ENCODE measurements at places on chromosomes 4 and X.

DNA sequence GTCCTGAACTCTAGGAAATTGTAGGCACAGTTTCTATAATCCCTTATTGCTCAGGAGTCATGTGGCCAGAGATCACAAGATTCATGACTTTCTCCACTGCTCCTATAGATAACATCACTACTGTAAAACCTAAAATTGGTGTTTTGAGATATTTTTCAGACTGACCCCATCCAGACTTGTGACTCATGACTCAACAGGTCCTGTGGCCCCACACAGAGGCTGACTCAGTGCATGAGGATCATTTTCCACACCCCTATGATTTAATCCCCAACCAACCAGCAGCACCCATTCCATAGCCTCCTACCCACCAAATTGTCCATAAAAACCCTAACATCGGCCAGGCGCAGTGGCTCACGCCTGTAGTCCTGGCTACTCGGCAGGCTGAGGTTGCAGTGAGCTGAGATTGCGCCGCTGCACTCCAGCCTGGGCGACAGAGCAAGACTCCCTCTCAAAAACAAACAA is 13.2 kb upstream of the XIAP start:
- no peak for DNase-seq

GRCh38 chr4:39341075-39341725 is 25.0 kb downstream of the RFC1 start:
- DNase-seq = no peak

DNA sequence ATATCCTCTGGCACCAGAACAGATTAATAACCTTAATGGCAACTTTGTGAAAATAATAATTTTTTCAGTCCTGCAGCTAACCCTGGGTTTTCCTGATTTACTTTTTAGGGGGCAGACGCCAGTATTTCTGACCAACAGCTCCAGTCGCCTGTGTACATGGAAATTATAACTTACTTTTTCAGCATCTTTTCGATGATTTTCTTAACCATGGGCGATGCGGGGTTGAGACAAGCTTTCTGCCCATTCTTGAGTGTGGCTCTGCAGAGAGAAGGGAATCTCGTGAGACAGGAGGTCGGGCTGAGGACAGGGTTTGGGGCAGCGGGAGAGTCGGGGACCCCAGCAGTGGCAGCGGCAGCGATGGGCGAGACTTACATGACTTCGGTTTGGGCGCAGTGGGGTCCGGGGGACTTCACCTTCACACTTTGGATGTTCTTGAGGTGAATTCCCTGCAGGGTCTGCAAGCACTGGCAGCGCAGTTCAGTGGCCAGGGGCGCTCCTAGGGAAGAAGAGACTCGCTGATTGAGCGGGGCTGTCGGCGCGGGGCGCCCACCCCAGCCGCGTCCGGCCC is 484 bp downstream of the CXCL2 start:
- no peak for DNase-seq

- DNase-seq = no peak
Observed at GRCh38 chr4:164824581-164824980, 52.4 kb upstream of the APELA start.

DNA sequence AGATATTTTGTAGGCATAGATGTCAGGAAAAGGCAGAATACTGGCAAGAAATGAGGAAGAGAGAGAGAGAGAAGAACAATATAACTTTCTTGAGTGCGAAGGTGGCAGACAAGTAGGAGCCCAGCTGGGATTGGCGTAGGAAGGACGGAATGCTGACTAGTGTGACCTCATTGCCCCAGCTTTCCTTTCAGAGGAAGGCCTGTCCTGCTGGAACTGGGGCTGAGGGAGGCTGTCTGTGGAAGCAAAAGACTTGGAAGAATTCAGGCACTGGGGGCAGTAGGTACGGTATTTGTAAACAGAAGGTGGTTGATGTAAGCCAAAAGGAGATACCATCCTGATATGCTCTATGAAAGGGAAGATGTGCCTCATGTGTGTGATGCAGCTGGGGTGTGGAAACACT is 818.4 kb downstream of the ADGRL3 start:
- DNase-seq = no peak

DNA sequence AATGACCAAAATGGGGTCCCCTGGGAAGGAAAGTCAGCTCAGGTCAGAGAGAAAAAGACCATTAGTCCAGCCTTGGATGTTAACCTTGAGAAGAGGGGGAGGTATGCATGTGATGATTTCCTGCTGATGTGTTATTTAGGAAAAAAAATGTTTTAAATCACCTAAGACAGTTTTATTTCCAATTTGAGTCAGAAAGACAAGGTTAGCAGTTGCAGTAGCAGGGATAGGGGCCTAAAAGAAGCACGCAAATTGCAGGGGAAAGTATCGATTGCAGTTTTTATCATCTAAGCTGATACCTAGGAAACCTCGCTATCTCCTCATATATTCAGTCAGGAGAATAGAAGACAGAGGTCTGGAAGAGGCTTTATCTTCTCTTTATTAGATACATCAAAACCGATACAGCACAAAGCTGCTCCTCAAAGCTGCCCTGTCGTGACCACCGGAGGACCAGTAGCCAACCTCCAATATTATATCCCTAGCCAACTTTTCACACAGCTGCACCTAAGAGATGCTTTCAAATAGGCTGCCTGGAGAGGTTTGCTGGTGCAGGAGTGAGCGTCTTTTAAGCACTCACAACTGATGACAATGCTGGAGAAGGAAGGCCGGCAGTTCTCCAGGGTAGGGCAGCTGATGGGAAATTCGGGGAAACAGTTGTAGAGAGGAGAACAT is 289.4 kb downstream of the INPP4B start:
- DNase-seq = no peak

GRCh38 chrX:141894733-141895132 is 9.0 kb upstream of the MAGEC1 start:
- no peak for DNase-seq

- no peak for DNase-seq
Observed at GRCh38 chrX:70755850-70756249, 152.7 kb downstream of the TEX11 start.

DNA sequence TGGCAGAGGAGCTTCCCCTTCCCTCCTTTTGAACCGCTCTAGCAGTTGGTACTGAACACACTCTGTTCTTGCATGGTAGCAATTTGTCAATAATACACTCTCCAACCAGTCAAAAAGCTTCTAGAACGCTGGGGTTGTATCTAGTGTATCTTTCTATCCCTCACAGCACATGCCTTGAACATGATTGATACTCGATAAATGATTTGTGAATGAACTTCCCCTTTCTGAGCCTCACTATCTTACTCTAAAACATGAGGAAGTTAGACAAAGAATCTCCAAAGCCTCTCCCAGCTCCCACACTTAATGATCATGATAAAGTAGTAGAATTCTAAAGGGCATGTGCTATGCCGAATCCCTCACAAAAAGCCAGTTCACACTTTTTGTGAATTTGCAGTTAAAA is 64.4 kb downstream of the DLG3 start:
- DNase-seq = no peak

GRCh38 chr4:15244354-15244753 is 183.5 kb upstream of the C1QTNF7 start:
- no peak for DNase-seq

Measured in RWPE2 (cell line).